ENCODE measurements at places on chromosomes 13 and 19.

- DNase-seq, result peak; percentile 52
Measured at GRCh38 chr13:99614465-99614885, 113.2 kb downstream of the TM9SF2 start.

DNA sequence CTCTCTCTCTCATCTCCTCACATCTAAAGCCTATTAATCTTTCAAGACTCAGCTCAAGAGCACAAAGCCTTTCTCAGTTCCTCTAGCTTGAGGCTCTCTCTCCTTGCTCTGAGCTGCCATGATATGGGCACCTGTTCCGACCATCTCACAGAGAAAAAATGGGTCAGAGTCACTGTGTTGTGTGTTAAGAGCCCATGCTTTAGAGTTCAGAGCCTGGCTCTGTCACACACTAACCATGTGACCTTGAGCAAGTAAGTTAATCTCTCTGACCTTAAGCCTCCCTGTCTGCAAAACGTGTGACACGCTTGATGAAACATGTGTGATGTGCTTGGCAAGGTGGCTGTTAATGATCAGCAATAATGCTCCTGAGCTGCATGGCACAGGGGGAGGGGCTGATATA lies 245.2 kb downstream of the DLEU7 start:
- peak; percentile 83 for DNase-seq

- peak; percentile 90 for DNase-seq
Measured at GRCh38 chr19:37979547-37980082, 72.6 kb downstream of the SIPA1L3 start.

GRCh38 chr19:43546581-43546980 lies 13.6 kb downstream of the ZNF575 start:
- no peak for DNase-seq

GRCh38 chr13:30732046-30732390 lies 3.3 kb upstream of the ALOX5AP start:
- no peak for DNase-seq

DNA sequence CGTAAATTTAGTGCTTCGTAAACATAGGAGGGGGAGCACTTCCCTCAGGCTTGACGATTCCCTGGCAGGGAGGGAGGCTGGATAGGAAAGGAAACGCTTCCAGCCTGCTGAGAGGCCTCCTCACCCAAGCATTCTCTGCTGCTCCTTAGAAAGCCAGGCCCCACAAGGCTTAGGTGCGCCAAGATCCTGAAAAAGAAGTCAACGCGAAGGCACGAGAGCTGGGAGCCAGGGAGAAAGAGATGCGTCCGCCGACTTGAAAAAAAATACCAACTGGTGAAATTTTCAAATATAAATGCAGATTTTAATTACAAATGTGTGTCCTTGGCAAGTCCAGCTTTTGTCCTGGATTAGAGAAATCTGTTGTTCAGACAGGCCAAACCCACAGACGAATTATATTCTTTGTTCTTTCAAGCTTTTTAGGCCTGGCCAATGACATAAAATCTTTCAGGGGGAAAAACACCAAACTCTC lies 64.0 kb downstream of the ALOX5AP start:
- no peak for DNase-seq

DNA sequence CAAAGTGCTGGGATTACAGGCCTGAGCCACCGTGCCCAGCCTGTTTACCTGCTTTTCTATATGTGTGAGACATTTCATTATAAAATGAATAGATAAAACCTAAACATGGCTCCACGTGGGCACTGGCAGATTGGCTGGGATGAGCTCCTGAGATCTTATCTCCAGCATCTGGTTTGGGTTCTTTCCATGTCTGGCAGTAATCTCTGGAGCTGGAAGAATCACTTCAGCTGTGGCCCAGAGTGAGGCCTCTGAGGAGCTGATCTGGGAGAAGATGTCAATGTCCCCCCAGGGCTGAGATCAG lies 5.5 kb upstream of the SULT2A1 start:
- no peak for DNase-seq

GRCh38 chr13:52896827-52897659 lies 48.6 kb upstream of the PCDH8 start:
- no peak for DNase-seq

DNA sequence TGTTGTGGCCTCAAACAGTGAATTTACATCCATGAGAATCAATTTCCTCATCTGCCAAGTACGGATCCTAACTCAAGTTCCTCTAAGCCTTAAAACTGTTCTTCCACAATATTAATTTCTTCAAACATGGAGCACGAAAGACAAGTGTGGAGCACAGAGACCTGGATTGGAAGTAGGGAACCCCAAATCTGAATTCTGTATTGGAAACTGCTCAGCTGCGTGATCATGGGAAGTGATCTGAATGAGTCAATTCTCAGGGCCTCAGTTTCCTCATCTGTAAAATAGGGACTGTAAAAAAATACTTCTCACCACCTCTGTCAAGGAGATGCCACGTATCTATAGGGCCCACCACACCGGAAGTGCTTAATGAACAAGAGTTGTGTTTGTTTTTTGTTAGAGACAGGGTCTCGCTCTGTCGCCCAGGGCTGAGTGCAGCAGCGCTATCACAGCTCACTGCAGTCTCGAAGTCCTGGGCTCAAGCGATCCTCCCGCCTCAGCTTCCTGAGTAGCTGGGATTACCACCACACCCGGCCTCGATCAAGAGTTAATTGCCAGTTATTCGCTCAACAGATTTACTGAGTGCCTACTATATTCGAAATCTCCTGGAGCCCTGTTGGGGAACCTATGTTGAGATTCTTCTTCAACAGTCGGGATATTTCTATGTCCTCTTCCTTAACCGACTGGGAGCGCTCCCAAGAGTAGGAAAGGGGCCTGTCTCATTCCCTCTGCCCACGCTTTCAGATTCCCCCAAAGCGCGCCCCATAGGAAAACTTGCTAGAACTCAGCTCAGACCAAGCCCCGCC lies 1.6 kb downstream of the SERTAD3 start:
- DNase-seq, result no peak

GRCh38 chr13:102983496-102983895 lies 82.7 kb downstream of the SLC10A2 start:
- DNase-seq, result peak; percentile 91

GRCh38 chr13:79837741-79838450 lies 356.9 kb downstream of the NDFIP2 start:
- DNase-seq, result peak; percentile 80

DNA sequence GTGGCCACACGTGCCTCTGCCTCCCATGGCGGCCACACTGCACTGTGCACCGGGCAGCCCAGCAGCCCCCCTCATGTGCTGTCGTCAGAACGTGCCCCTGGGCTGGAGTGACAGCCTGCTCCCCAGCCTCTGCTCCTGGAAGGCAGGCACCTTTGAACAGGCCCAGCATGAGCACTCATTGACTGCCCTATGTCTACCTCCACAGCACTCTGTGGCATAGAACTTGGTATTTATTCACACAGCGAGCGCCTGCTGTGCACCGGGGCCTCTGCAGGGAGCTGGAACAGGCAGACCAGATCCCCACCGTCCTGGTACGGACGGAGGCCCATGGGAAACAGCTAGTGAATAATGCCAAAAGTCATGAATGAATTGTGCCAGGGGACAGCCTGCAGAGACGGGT lies 53.7 kb downstream of the DPF1 start:
- DNase-seq, result no peak

GRCh38 chr19:3450796-3451411 lies 29.4 kb downstream of the SMIM24 start:
- DNase-seq, result peak; percentile 100

- no peak for DNase-seq
Measured at GRCh38 chr13:34343413-34343940, 525.5 kb downstream of the RFC3 start.

- peak; percentile 26 for DNase-seq
Measured at GRCh38 chr19:970695-971094, 13.4 kb upstream of the WDR18 start.

- DNase-seq, result peak; percentile 22
Measured at GRCh38 chr19:38190061-38190460, 34.0 kb downstream of the DPF1 start.

DNA sequence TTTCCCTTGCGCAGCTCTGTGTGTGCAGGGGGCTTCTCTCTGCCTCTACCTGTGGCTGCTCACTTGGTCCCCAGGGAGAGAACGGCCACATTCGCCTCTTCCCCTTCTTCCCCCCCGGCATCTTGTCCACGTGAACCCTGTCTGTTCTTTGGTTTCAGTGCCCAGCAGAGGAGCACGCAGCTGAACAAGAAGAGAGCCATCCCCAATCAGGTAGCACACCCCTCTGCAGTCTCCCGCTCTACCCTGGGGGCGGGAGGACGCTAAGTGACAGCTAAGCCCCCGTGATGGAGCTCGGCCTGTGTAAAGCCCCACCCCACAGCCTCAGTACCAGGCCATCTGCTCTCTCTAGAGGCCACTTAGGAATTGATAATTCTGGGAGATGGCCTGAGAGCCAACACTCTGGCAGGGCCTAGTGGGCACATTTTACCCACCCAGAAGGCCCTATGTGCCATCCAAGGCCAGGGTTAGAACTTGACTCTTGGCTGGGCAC lies 30.2 kb downstream of the TMED1 start:
- DNase-seq, result no peak

DNA sequence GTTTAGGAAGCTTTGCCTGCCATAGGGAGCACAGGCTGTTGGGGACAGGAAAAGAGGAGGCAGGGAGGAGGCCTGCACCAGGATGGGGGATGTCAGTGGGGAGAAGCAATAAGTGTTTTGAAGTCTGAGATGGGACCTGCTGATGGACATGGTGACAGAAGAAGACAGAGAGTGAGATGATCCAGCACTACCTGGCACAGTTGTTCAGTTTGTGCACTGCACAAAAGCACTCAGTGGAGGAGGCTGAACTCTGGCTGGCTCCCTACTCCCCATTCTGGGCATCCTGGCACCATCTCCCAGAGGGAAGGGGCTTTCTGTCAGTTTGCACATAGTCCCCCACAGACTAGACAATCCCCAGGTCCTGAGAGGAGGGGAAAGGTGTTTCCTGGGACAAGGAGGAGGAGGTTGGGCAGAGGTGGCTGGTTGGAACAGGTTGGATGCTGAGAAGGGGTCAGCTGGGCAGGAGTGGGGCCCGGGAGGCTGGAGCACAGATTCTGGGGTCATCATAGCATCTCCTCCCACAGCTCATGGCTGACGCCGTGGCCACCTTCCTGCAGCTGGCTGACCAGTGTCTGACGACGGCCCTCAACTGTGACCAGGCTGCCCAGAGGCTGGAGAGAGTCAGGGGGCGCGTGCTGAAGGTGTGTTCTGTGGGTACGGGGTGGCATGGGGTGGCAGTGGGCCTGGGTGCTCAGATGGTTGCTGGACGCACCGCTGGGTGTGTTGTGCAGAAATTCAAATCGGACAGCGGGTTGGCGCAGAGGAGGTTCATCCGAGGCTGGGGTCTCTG lies 12.5 kb upstream of the COLGALT1 start:
- no peak for DNase-seq

DNA sequence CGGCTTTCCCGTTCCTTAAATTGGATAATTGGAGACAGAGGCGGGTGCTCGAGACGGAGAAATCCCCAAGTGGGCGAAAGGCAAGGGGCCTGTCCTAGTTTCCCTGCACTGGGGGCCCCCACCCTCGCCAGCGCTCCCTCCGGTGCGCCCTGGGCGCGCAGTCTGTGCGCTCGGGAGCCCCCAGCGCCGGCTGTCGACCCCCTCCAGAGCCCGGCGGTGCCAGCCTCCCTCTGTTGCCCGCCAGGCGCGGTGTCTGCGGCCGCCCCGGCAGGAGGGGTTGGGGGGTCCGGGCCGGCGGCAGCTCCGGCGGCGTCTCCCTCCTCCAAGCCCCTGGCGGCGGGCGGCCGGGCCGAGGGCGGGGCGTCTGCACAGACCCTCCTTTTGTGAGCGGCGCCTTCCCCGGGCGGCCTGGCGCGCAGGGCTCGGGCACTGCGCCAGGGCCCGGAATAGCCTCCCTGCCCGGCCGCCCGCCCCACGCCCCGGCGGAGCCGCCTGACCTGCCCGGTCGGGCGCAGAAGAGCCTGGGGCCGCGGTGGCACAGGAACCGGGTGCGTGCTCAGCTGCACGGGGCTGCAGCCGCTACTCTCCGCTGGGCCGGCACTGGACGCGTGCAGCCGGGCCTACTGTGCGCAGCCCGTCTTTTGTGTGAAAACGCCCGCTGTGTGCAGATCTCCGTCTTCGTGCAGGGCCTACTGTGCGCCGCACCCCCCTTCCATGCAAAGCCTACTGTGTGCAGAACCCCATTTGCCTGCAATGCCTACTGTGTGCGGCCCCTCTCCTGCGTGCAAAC lies 13.2 kb downstream of the GADD45B start:
- DNase-seq, result peak; percentile 66

DNA sequence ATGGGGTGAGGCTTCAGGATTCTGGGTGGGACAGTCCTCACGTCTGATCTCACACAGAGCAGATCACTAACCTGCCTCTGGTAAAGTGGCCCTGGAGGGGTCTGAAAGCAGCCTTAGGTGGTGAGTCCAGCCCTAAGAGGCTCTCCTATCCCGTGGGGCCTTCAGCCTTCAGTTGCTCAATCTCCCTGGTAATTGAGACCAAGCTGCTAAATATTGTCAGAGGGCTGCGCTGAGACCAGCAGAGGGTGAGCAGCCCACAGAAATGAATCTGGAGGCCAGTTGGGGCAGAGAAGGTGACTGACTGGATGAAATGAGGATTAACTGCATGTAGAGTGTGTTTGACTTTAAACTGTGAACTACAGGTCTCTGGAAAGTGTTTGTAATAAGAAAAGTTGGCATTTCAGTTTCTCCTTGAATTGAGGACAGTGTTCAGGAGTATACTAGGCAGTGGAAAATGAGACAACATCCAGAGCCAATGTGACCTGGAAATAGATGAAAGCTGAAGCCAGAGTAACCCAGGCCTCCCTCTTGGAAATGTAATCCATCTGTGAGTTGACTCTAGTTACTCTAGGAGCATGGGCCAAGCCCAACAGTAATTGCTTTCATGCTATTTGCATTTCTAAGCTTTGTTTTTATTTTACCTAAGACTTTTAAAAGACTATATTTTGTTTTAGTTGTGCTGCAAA lies 14.3 kb upstream of the HSPH1 start:
- DNase-seq, result no peak

DNA sequence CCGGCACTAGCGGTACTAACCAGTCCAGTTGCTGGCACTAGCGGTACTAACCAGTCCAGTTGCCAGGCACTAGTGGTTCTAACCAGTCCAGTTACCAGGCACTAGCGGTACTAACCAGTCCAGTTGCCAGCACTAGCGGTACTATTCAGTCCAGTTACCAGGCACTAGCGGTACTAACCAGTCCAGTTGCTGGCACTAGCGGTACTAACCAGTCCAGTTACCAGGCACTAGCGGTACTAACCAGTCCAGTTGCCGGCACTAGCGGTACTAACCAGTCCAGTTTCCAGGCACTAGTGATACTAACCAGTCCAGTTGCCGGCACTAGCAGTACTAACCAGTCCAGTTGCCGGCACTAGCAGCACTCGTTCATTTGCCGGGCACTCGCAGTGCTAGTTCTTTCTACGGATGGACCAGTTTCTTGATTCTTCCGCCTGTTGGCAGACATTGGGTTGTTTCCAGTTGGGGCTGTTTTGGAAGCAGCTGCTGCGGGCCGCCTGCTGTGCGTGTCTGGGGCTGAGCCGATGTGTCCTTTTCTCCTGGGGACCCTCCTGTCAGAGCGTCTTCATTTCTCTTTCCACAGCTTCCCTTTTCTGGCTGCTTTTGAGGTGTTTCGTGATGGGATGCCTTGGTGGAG lies 123.4 kb upstream of the MCF2L start:
- no peak for DNase-seq
